ENCODE measurements at places on chromosomes 3 and 15.

DNA sequence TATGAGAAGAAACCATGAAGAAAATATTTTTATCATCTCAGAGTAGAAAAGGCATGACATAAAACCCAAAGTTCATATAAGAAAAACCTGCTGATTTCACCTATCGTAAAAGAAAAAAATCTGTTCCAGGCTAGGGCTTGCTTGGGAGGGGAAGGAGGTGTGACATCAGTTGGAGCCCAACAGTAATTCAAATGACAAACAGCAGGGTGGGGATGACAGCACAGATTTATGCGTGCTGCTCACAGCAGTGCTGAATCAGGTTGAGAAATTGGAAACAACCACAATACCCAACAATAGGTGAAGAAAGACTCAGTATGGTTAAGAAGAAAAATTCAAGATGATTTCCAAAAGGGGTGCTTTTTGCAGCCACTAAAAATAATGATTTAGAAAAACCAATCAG, 172.4 kb downstream of the PDE8A start:
- DNase-seq, result no peak

- DNase-seq, result no peak
These were observed 289.3 kb downstream of the EPHB1 start for GRCh38 chr3:135084405-135084804.

DNA sequence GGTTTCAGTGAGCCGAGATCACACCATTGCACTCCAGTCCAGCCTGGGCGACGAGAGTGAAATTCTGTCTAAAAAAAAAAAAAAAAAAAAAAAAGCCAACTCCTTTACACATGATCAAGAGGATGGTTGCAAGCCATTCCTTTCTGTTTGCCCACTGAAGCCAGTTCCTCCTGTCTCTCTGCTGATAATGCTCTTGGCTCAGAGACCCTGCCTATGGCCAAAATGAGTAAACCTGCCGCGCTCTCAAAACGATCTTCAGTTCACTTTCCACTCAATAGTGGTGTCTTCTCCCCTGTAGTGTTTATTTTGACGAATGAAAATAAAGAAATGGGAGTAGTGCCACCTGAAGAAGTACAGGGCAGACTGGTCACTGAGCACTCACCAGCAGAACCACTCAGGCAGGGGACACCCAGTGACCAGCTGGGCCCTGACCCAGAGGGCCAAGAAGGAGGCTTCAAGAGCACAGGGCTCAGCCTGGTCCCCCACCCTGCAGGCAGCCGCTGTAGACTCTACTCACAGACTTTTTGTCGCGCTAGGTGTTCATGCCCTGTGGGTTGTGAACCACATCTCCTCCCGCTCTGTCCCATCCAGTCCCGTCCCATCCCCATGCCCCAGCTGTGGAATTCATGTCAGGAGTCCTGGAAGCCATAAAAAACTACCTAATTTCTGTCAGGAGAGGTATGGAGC, 23.6 kb downstream of the GRAMD2A start:
- DNase-seq, result no peak

DNA sequence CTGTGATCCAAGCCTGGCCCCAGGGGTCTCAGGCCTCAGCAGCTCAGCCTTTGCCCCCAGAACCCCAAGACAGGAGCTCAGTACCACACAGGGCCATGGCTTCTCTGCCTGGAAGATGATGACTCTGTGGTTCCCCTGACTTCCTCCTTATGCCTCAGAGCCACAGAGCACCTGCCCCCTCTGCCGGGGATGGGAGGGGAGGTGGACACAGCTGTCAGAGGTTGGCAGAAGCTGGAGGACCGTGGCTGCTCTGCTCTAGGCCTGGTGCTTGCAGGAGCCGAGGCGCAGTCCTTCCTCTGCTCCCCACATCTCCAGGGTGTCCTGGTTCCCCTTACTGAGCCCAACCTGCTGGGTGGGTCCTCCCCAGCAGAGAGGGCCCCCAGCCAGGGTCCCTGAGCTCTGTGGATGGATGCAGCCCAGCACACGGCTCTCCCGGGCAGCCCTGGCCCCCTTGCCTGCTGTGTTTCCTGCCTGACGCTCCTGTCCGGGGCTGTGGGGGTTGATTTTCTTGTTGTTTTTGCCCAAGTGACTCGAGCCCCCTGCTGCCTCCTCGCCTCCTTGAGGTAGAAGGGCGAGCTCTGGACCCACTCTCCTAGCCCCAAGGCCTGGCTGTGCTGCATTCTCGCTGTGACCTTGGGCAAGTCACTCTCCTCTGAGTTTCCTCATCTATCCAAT, 36.6 kb downstream of the PSTPIP1 start:
- DNase-seq, result no peak

GRCh38 chr3:182861348-182861747, 68.0 kb downstream of the ATP11B start:
- DNase-seq, result no peak

DNA sequence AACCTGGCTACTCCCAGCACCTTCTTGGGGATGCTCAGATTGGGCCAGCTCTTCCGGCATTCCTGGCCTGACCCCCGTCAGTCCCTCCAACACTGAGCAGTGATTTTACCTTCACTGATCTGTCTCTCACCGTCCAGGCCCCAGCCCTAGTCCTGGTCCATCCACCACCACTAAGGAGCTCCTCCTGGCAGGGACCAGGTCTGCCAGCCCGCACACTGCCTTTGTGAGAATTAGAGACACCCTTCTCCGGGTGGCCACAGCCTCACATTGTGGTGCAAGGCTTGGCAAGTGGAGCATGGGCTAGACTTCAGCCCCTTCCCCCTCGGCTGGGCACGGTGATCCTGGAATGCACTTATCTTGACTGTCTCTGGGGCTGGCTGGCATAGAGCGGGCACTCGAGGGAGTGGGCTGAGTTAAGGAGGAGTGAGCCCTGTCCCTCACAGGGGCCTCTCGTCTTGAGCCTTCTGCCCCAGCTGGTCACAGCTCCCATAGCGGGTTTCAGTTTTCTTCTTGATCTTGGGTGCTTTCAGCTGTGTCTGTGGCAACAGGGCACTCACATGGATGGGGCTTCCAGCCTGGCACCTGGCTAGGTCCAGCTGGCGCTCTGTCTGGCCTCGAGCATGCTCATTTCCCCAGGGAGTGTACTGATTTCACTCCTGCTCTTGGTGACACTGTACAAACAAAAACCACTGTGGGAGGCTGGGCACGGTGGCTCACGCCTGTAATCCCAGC, 53.9 kb downstream of the LINGO1 start:
- no peak for DNase-seq
